ENCODE measurements at places on chromosomes 13 and 19.
A peak's percentile ranks its signal among the peaks of the same experiment; 100 is the strongest.

GRCh38 chr13:79593121-79593520 lies 112.2 kb downstream of the NDFIP2 start:
- DNase-seq: no peak

DNA sequence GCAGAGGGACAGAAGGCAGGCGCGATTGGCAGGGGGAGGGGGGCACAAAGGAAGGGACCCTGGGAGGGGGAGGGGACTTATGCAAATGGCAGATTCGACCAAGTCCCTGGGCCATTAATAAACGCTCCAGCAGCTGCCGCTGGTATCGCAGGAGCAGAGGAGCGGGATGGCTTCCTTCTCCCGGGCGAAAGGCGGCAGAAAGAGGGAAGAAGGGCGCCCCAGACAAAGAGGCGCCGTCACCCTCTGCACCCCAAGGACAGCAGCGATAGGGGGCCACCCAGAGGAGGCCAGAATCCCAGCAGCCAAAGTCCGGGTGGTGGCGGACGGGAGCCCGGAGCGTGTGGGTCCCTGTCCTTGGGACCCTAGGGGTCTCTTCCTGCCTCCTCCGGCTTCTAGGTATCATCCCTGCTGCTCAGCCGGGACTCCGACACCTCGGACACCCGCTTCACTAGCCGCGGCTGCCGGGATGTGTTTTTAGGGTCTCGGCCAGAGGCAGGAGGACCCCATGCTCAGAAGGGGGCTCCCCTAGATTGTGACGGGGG lies 1.9 kb downstream of the PTPRS start:
- DNase-seq: peak; percentile 32

DNA sequence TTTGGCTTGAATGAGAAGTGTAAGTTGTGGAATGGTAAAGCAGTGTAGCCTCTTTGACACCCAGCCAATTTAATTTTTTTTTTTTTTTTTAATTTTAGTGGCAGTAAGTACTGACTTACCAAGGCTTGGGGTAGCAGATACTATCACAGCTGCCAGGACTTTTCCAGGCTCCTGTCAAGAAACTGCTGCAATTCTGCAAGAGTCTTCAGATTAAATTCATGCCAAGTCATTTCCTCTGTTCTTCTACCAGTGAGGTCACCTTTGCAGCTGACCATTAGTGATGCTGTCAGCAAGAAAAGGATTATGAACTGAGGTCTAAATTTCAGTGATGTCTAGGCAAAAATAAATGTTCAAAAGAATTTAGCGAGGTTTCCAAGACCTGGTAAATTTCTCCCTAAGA lies 91.2 kb downstream of the GGACT start:
- DNase-seq: no peak

DNA sequence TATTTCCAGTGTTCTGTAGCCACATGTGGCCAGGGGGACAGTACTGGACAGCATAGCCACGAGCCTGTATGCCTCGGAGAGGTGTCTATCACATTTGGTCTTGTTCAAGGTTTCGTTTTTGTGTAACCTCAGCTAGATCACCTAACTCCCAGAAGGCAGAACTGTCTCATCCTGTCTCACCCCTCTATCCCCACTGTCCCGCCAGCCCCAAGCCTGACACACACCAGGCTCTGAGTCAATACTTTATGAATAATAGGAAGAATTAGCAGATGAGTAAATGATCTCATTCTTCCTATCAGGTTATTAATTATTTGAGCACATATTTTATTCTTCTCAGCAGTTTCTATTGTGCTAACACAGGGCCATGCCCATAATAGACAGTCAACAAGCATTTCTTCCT lies 132.2 kb downstream of the NUFIP1 start:
- DNase-seq: no peak

GRCh38 chr19:7441468-7442146 lies 47.2 kb downstream of the PEX11G start:
- no peak for DNase-seq

DNA sequence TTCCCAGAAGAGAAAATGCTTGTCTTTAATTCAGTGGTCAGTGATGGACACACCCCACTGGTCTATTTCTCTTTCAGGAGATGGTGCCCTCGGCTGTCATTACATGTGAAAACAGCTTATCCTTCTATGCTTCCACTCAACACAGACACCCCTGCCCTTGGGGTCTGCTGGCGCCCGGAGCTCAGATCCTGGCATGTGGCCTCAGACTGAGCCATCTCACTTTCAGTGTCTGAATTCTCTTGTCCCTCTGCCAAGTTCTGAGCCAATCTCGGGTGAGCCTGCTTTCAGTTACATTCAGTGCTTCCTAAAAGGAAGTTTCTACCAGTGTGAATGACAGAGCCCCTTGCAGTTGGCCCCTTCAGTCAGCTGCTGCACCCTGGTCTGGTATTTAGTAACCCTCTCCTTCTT lies 293.6 kb downstream of the DNAJC15 start:
- DNase-seq: no peak

GRCh38 chr13:95234242-95234641 lies 67.0 kb downstream of the ABCC4 start:
- no peak for DNase-seq

- DNase-seq: peak; percentile 97
Measured at GRCh38 chr19:21568816-21569493, 63.6 kb downstream of the ZNF429 start.

DNA sequence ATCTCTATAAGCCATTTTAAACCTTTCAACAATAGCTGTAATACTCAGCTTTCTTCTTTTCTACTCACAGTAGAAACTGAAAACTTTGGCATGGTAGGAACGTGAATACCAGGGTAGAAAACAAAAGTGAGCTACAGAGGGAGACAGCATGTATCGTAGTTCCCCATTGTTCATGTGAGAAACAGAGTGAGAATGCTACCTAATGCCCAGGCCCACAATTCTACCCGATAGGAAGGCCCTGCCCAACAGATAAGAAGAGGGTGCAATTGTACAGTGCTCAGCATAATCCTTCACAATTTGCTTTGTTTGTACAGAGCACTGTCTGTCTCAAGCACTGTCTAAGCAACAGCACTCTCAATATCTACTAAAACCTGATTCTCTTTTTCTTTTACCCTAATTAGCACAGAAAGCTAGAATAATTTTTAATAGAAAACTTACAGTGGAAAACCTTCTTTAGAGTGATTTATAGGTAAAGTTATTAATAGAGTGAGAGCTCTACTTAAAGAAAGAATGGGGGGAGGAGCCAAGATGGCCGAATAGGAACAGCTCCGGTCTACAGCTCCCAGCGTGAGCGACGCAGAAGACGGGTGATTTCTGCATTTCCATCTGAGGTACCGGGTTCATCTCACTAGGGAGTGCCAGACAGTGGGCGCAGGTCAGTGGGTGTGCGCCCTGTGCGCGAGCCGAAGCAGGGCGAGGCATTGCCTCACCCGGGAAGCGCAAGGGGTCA lies 322.3 kb downstream of the EFNB2 start:
- no peak for DNase-seq

DNA sequence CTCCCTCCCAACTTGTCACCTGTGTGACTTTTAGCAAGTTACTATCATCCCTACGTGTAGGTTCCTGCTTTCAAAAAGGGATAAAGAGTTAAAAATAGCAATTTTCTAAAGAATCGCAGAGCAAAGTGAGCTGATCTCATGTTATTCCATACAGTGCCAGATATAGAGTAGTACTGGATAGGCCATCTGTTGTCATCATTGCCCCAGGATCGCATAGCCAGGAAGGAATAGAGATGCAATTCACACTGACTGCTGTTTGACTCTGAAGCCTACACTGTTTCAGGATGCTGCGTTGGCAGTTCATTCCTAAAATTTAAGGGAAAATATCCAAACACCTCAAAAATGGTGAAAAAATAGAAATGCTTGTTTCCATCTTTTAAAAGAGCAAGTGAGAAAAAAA lies 138.9 kb downstream of the SHISA2 start:
- DNase-seq: peak; percentile 51

- DNase-seq: no peak
Measured at GRCh38 chr13:29711776-29712175, 116.3 kb upstream of the SLC7A1 start.

- DNase-seq: no peak
Measured at GRCh38 chr13:97221046-97221445, 1.1 kb upstream of the MBNL2 start.

DNA sequence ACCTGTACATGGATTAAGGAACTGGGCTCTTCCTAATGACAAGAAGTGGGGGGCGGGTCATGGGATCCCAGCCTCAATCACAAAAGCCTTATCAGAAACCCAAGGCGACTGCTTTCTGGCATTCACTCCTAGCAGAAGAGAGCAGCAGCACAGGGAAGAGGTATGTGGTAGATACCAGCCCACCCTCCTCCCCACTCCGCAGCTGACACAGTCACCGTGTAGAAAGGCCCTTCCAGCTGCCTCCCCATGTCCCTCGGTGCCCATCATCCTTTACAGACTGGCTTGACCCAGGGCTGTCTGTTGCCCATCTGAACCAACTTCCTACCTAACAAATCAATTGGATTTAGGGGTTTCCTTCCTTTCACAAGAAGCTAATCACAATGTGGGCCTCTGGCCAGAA lies 3.1 kb upstream of the DHRS12 start:
- DNase-seq: no peak

- no peak for DNase-seq
Measured at GRCh38 chr13:40058757-40059236, 403.3 kb downstream of the COG6 start.

- DNase-seq: no peak
Measured at GRCh38 chr13:24916464-24916863, 152.5 kb downstream of the RNF17 start.

DNA sequence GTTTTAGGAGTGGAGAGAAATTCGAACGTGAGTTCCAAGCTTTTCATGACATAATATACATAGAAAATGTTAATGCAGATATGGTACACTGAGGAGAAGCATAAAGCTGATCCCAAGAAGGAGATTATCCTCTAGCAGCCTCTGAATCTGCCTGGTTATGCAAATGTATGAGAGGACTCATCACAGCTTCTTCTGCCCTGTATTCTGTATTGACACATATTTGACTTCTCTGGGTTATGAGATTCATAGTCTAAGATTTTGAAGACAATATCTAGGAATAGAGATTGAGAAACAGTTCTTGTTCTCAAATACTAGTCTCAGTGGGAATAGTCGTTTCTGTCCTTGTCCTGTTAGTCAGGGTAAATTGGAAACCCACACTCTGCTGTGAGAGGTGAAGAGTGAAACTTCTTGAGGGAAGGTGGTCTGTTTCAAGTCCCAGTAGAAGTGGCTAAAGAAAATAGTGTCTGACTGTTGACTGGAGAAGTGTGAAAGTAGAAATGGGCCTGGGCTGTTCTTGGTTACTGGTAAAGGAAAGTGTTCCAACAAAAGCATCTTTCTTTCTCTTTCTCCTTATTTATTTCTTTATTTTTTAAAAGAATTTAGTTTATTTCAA lies 1356.6 kb downstream of the SLITRK5 start:
- DNase-seq: no peak

DNA sequence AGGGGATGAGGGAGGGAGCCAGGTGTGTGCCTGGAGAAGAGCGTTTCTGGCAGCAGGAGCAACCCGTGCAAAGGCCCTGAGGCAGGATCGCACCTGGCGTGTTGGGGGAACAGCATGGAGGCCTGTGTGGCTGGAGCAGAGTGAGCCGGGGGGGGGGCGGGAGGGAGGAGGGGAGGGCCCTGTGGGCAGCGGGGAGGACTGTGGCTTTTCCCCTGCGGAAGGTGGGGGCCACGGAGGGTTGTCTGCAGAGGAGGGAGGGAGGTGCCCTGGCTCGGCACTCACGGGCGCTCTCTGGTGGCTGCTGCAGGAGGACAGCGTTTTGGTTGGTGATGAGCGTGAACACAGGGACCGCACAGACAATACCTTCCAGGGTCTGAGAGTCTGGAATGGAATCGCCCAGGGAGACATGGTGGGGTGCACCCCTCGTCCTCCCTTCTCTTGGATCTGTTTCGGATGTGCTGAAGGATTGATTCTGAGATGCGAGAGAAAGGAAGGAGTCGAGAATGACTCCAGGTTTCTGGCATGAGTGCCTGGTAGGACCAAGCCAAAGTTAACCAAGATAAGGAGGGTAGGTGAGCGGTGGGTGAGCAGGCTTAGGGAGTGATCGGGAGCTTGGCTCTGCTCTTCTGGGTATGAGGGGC lies 6.5 kb downstream of the RAB11B start:
- DNase-seq: peak; percentile 49

- DNase-seq: no peak
Measured at GRCh38 chr19:47582320-47582909, 9.5 kb upstream of the ZNF541 start.

GRCh38 chr19:55069865-55070197 lies 5.8 kb upstream of the EPS8L1 start:
- no peak for DNase-seq

DNA sequence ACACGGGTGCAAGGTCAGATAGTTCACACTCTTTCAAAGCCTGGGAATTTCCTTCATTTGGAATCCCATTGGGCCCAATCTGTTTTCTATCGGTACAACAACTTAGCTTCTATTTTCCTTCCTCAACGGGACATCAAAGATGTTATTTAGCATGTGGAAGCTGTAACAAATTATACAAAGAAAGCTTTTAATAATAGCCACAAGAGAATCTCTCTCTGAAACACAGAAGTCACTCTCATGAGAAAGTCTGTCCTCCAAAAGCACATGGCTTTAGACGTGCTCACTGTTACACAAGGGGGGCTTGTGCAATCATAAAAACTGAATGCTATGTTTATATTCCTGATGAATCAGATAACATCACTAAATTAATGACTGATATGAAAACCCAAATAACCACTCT lies 28.9 kb upstream of the CYSLTR2 start:
- DNase-seq: no peak

- DNase-seq: no peak
Measured at GRCh38 chr19:6098574-6098973, 11.7 kb downstream of the RFX2 start.
